ENCODE measurements at places on chromosomes 1 and 21. TPM values are rescaled to one million over a fixed set of nuclear protein-coding genes. Genes with fewer than 3 reads are reported as not detected.

FMN2 gene
- 0.49 TPM for total RNA-seq

TRIM45 gene
- 8.0 TPM for total RNA-seq

TGFB2 gene
- total RNA-seq = 17.4 TPM

SPATA21 gene
- not detected for total RNA-seq

FASLG gene
- total RNA-seq = 0.47 TPM
